G401 (cell line): ENCODE measurements at places on chromosomes 6 and 20. TPM values are rescaled to one million over a fixed set of nuclear protein-coding genes. Genes with fewer than 3 reads are reported as not detected.

BPIFB2 gene
- total RNA-seq = not detected in 2 replicates

DUSP15 gene
- 0.37 and 3.4 TPM in 2 replicates for total RNA-seq

SLC32A1 gene
- not detected in 2 replicates for total RNA-seq

TAAR6 gene
- total RNA-seq = not detected in 2 replicates

NKX2-4 gene
- total RNA-seq = not detected in 2 replicates

DOK5 gene
- 0.68 TPM in 1 of 2 replicates, not detected in the other for total RNA-seq

COL9A1 gene
- total RNA-seq = 16.5 and 24.1 TPM in 2 replicates

LIN28B gene
- 62.0 and 84.7 TPM in 2 replicates for total RNA-seq
